ENCODE measurements at places on chromosomes 12 and 14.

DNA sequence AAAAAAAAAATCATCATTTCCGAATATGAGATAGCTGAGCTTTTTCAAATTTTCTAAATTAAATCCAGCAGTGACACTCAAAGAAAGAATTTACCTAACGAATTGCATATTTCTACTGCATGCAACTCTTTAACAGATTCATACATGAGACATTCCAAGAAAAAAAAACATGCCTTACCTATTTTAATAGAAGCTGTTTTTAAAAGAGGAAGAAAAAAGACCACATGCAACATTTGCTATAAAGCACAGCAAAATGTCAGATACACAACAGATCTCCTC is 18.5 kb downstream of the CORO1C start:
- no peak for DNase-seq

GRCh38 chr14:86714153-86714552 is 1184.2 kb downstream of the FLRT2 start:
- DNase-seq, result no peak

- no peak for DNase-seq
Observed at GRCh38 chr14:39447175-39447661, 15.0 kb upstream of the FBXO33 start.

DNA sequence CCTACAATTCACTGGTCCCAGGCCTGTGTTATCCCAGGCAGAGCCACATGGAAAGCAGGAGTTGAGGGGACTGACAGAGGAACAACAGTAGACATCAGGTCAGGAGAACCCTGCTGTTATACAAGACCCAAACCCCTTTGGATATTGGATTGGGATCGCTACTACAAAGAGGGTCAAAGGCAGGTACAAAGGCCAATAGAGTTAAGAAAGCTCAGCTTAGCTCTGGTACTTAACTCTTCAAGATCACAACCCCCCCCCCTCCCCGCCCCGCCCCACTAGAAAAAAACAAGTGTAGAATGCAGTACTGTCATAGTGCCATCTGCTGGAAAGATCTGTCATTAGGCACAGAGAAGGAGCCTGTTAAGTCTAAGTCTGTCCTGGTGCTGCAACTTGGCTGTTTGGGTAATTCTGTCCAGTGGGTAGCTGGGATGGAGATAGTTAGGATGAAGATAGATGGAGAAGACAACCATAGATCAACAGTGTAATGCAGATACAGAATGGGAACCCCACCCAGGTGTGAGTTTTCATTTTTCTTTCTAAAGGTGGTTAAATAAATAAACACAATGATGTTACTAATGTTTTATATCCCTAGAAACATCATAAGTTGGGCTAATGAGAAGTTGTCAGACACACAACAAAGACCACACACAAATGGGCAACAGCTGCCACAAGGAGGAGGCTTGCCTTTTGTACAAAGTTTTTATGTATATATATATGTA is 17.2 kb downstream of the REM2 start:
- no peak for DNase-seq

DNA sequence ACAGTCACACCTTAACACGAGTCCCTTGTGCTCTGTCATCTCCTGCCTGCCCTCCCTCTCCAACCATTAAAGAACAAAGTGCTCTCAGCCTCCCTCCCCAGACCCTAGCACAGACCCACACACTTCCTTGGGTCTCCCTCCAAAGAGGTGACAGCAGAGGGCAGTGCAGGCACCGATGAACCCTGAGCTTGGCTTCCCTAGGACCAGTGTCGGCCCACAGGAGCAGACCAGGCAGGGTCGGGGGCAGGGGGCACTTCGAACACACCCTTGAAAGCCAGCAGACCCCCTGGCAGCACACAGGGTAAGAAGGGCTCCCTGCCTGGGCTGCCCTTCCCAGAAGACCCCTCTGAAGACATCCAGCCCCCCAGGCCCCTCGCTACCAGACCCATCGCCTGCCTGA is 7.0 kb downstream of the CDK2AP1 start:
- no peak for DNase-seq

DNA sequence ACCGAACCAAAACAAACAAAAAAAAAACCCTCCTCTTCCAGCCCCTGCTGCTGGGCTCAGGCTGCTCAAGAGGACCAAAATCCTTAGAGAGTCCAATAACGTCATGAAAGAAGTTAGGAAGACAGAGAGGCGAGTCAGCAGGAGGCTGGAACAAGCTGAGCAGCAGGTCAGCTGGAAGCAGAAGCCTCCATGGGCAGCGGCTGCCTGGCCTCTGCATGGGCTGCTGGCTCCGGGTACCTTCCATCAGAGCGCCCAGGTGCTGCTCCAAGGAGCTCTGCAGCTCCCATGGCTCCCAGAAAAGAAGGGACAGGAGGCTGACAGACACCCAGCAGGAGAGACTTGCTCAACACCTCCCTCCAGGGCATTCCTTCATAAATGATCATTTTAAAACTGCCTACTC is 3.2 kb upstream of the KRT2 start:
- no peak for DNase-seq

DNA sequence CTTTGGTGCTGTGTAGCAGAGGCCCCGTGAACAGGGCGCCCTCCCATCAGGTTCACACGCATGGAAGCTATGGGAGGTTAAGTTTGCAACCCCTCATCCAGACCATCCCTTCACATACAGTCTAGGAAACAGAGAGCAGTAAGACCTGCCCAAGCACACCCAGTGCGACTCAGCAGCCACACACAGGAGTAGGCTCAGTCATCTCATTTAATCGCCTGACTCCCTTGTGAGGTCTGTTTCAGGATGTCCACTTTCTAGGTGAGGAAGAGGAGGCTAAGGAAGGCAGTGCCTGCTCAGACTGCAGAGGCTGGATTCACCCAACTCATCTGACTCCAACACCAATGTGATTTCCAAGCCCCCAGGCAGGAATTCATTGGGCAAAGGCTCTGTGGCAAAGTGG is 11.9 kb downstream of the BDKRB1 start:
- DNase-seq, result no peak

- DNase-seq, result no peak
Observed at GRCh38 chr14:104724407-104724980, 465 bp downstream of the ADSS1 start.

DNA sequence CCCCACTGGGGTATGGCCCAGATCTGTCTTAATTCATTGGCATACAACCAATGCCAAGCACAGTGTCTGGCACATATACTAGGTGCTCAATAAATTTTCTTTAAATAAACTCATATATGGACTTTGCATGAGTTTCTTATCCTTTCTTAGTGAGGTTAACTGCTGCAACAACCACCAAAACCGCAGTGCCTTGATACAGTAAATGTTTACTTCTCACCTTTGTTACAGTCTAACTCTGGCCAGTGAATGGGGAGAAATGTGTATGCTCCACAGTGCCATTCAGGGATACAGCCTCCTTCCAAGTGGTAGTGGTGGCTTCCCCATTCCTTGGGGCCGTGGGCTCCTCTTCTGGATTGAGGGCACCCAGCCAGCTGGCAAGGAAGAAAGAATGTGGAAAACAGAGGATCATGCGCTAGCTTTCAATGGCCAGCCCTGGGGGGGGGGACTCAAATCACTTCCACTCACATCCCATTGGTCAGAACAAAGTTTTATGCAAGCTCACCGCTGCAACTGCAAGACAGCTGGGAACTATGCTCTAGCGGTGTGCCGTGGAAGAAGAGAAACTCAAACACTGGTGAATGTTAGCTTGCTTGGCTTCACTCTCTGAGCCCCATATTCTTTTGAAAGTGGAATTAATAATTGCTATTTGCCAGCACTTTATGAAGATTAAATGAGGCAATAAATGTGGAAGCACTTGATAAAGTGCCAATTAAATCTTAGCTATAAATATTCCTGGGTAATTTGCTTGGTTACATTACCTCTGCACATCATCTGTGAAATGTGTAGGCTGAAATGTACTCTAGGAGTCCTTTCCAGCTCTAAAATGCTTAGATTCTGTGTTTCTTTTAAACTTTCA is 51.0 kb upstream of the SOCS2 start:
- DNase-seq, result no peak

DNA sequence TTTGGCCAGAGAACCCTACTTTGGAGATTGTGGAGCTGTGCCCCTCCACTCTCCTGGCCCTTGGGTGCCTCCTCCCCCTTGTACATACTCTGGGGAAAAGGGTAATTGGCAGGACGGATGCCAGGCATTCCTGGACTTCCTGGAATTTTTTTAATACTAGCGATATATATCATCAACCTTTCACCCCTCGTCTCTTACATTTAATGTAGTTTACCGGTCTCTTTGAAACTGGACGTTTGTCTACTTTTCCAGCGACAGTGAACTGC is 767 bp upstream of the CRY1 start:
- DNase-seq, result no peak

- DNase-seq, result no peak
Observed at GRCh38 chr14:84421621-84422020, 1108.3 kb upstream of the FLRT2 start.

DNA sequence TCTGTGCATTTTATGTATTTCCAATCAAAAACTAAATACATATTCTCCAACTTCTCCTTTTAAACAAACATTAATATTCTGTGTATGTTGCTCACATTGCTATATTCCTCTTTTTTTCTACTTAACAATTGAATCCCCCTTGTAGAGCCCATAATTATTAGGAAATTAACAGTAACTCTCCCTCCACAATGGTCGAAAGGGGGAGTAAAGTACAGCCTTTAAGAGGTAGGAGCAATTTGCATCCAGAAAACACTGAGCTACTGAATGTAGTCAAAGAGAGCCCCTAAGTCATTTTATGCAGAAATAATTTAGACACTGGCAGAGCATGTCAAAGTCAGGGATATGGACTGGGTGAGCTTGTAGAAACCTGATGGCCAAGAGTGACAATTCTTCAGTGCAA is 57.2 kb upstream of the SCN8A start:
- no peak for DNase-seq

DNA sequence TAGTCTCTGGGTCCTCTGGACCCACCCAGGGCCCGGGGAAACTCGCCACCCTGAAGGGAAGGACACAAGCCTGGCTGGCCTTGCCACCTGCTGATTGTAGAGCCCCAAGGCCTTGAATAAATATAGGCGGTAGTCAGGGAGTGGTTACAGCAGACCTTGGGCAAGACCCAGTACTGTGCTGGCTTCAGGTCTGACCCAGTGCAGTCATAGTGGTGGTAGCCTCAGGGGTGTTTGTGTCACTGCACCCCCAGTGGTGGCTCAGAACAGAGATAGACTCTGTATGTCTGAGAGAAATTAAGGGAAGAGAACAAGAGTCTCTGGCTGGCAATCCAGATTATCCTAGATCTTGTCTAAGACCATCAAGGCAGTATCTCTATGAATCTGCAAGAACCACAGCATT is 63.5 kb downstream of the MAPKAPK5 start:
- no peak for DNase-seq

- no peak for DNase-seq
Observed at GRCh38 chr12:107058190-107058589, 35.2 kb downstream of the CRY1 start.

GRCh38 chr12:69459477-69459876 is 10.7 kb upstream of the FRS2 start:
- no peak for DNase-seq

DNA sequence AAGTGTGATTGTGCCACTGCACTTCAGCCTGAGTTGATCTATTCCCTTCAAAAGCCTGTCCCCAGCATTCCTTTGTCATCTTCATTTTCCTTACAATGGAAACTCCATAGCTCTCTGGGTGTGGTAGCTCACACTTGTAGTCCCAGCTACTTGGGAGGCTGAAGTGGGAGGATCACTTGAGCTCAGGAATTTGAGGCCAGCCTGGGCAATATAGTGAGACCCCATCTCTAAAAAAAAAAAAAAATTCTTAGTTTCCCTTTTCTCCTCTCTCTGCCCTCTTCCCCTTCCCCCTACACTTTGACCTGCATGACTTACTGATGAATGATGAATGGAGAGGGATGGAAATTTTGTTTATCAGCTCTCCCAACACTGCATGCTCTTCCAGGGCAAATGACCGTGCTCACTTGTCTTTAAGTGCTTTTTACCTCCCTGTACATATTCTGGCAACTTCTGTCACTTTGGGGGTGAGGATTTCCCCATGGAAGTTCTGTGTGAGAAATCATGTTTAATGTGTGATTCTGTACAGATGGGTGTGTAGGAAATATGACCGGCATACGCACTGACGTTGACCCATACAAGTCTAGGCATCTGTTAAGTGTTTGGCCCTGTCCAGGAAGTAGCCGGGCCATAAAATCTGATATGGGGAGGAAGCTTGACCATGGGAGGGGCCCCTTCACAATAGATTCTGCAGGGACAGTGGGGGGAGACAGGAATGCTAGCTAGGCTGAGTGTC is 65.4 kb downstream of the ZFP36L1 start:
- DNase-seq, result no peak

DNA sequence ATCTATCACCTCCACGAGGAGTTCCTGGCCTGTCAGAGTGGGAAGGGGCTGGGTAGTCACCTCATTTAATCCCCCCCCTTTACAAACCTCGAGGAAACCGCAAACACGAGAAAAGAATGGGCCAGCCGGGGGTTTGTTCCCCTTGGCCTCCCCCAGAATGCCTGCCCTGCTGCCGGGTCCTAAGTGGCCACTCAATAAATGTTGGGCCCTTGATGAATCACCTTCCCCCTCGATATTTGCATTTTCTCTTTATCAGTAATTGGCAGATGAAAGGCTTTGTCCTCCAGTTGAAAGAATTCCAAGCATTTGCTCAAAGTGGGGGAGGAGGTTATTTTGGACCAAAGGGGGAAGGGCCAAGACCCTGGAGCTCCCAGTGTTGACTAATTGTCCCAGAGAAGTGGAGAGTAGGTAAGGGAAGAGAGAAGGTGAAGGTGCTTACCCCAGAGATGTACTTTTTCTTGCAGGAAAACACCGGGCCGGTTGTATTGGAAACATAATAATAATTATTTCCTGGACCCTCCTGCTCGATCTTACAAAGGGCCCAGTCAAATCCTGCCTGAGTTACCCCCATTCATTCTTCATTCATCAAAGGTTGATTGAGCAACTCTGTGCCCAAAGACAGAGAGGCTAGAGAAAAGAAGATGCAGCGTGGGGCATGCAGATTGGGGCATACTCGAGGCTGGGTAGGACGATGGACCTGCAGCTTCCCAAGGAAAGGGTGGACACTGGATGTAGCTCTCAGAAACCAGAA is 1.9 kb upstream of the KDM2B start:
- no peak for DNase-seq

DNA sequence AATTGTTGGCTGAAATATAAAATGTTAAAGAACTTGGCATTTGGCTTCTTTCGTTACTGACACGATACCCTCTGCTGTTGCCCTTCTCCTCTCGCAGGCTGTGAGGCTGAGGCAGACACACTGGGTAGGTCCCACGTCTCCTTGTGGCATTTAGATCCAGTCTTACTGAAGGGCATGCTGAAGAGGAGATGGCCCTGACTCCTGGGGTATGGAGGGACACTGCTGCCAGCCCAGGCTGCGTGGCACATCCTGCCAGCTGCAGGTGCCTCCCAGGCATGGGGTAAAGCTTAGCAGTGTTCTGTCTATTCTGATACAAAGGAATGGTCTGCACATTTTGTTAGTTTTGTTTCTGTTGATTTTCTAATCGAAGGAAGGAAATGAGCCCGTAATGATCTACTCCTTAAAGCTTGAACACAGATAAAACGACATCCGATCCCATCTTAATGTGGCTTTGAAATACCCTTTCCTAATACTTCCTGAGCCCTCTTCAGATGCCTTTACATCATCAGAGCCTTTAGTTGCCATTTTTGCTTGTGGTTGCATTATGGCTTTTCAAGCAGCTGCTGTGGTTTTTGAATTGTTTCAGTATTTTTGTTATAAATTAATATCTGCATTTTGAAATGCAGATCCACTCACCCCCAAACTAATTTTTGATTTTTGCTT is 61.1 kb downstream of the WDR20 start:
- no peak for DNase-seq

Data from stimulated activated CD8-positive, alpha-beta memory T cell treated with anti-CD3 and anti-CD28 coated beads, Interleukin-7, amount 100 ng/mL, for 24 hours (primary cell).